ENCODE measurements at places on chromosomes 5 and 9.
A peak's percentile ranks its signal among the peaks of the same experiment; 100 is the strongest.

DNA sequence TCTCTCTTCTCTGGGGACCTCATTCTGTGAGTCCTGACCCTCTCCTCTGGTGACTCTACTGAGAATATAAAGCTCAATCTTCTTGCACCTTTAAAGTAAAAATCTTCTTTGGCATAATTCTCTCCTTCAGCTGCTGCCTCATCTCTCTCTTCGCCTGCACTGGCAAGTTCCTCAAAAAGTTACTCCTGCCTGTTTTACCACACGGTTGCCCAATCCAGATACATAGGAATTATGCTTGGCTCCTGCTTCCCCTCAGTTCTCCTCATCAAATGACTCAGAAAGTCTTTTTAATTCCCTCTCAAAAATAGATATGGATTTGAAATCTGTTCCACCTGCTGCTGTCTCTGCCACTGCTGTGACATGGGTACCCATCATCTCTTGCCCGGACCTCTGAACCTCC lies 14.4 kb upstream of the HRCT1 start:
- no peak for DNase-seq
- H3K4me1 ChIP-seq = no peaks in the 10 kb centered on the region
- H3K27ac ChIP-seq = no peak overlapping the region

DNA sequence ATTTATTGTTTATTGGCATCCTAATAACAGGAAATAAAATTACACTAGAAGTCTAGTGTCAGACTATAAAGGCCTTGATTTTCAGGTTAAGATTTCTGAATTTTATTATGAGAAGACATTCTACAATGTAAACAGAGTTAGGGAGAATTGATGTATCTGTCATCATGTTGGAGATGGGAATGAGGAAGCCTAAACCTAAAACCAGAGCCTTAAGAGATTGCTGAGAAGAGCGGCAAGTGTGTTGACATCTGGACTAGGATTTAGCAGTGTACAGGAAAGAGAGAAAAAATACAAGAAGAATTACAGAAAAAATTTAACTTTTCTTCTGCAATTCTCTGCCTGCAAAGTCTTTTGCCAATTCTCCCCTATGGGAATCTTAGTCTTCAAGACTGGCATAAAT lies 525.5 kb downstream of the NR2F1-AS1 start:
- no peaks in the 10 kb centered on the region for H3K27me3 ChIP-seq
- DNase-seq = no peak
- peaks cover 11% of the 10 kb centered on the region for H3K36me3 ChIP-seq
- no peak overlapping the region for H3K27ac ChIP-seq
- H3K4me3 ChIP-seq = no peak overlapping the region
- H3K4me1 ChIP-seq = peaks cover 27% of the 10 kb centered on the region

GRCh38 chr9:75628952-75629351 lies 261.5 kb upstream of the PCSK5 start:
- DNase-seq = no peak
- H3K4me1 ChIP-seq = peaks cover 13% of the 10 kb centered on the region
- H3K27ac ChIP-seq = no peak overlapping the region

- H3K27ac ChIP-seq = peak overlapping the region; percentile 51
- no peak for DNase-seq
- H3K27me3 ChIP-seq = no peaks in the 10 kb centered on the region
- H3K4me1 ChIP-seq = peaks cover 16% of the 10 kb centered on the region
- peaks cover 30% of the 10 kb centered on the region for H3K36me3 ChIP-seq
- no peak overlapping the region for H3K4me3 ChIP-seq
Measured at GRCh38 chr9:92655896-92656536, 13.9 kb downstream of the IPPK start.

DNA sequence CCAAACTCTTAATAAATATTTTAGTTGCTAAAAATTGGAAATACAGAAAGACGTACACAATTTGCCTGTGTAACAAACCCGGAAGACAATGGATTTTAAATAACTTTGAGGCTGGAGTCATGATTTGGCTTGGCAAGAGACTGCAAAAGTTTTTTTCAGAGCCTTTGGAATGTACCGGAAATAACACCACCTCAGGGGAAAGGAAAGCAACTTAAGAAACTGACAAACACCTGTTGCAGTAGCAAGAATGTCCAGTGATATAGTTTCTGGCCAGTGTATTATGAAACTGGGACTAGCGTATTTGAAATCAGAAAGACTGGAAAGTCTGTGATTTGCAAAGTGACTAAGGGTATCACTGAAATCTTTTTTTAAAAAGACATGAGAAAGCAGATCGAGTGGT lies 842 bp downstream of the MUSK start:
- H3K27ac ChIP-seq = no peak overlapping the region
- H3K27me3 ChIP-seq = no peaks in the 10 kb centered on the region
- no peak for DNase-seq
- H3K4me1 ChIP-seq = no peaks in the 10 kb centered on the region

DNA sequence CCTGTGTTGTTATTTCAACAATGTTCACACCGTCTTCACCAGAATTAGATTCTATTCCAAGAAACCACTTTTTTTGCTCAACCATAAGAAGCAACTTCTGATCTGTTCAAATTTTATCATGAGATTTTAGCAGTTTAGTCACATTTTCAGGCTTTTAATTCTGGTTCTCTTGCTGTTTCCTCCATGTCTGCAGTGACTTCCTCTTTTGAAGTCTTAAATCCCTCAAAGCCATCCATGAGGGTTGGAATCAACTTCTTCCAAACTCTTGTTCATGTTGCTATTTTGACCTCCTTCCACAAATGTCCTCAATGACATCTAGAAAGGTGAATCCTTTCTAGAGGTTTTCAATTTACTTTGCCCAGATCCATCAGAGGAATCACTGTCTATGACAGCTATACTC lies 25.7 kb upstream of the ENTREP1 start:
- no peaks in the 10 kb centered on the region for H3K36me3 ChIP-seq
- H3K4me3 ChIP-seq = no peak overlapping the region
- H3K4me1 ChIP-seq = no peaks in the 10 kb centered on the region
- no peak for DNase-seq

- no peak overlapping the region for H3K27ac ChIP-seq
- no peak for DNase-seq
- peaks cover 24% of the 10 kb centered on the region for H3K36me3 ChIP-seq
- peaks cover 94% of the 10 kb centered on the region for H3K4me1 ChIP-seq
- no peaks in the 10 kb centered on the region for H3K27me3 ChIP-seq
Measured at GRCh38 chr9:34556949-34557348, 32.6 kb downstream of the CNTFR start.

GRCh38 chr9:95176755-95177319 lies 140.7 kb downstream of the FANCC start:
- no peaks in the 10 kb centered on the region for H3K36me3 ChIP-seq
- no peak for DNase-seq
- no peak overlapping the region for H3K4me3 ChIP-seq

- H3K27ac ChIP-seq = no peak overlapping the region
- H3K27me3 ChIP-seq = no peaks in the 10 kb centered on the region
- H3K4me1 ChIP-seq = peaks cover 5% of the 10 kb centered on the region
- H3K4me3 ChIP-seq = no peak overlapping the region
- H3K36me3 ChIP-seq = no peaks in the 10 kb centered on the region
- no peak for DNase-seq
Measured at GRCh38 chr9:76628155-76628554, 136.1 kb upstream of the PCA3 start.

DNA sequence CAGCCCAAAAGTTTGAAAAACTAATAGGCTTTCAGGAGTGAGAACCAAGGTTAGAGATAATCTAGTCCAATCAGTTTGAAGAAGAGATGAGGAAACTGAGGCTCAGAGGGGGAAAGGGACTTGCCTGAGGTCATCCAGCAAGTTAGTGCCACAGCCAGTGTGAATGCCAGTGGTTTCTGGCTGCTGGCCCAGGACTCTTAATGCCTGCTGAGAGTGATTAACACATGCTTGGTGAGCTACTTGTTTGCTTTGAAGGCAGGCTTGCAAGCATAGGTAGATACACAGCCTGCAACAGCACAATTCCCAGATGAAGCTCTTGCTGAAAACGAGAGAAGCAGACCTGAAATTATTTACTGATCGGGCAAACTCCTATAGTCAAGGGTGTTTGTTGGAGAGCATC lies 591.6 kb upstream of the SGCD start:
- H3K4me1 ChIP-seq = no peaks in the 10 kb centered on the region
- no peak overlapping the region for H3K4me3 ChIP-seq
- no peak overlapping the region for H3K27ac ChIP-seq
- DNase-seq = no peak
- H3K27me3 ChIP-seq = peaks cover 70% of the 10 kb centered on the region

GRCh38 chr5:107783551-107783950 lies 112.8 kb upstream of the EFNA5 start:
- peaks cover 25% of the 10 kb centered on the region for H3K4me1 ChIP-seq
- H3K36me3 ChIP-seq = peaks cover 30% of the 10 kb centered on the region
- no peaks in the 10 kb centered on the region for H3K27me3 ChIP-seq
- H3K27ac ChIP-seq = no peak overlapping the region

Data from nephron progenitor cell (in vitro differentiated cells).